Stimulated activated naive CD4-positive, alpha-beta T cell (primary cell): ENCODE measurements at places on chromosomes 4 and X.

- no peak for DNase-seq
Observed at GRCh38 chr4:69066945-69067344, 29.3 kb upstream of the UGT2B7 start.

GRCh38 chrX:142994988-142995387 is 30.7 kb upstream of the SPANXN4 start:
- no peak for DNase-seq

- DNase-seq = no peak
Observed at GRCh38 chr4:64729561-64729960, 320.3 kb upstream of the TECRL start.

GRCh38 chr4:151287409-151287808 is 10.4 kb downstream of the PRSS48 start:
- DNase-seq = no peak

DNA sequence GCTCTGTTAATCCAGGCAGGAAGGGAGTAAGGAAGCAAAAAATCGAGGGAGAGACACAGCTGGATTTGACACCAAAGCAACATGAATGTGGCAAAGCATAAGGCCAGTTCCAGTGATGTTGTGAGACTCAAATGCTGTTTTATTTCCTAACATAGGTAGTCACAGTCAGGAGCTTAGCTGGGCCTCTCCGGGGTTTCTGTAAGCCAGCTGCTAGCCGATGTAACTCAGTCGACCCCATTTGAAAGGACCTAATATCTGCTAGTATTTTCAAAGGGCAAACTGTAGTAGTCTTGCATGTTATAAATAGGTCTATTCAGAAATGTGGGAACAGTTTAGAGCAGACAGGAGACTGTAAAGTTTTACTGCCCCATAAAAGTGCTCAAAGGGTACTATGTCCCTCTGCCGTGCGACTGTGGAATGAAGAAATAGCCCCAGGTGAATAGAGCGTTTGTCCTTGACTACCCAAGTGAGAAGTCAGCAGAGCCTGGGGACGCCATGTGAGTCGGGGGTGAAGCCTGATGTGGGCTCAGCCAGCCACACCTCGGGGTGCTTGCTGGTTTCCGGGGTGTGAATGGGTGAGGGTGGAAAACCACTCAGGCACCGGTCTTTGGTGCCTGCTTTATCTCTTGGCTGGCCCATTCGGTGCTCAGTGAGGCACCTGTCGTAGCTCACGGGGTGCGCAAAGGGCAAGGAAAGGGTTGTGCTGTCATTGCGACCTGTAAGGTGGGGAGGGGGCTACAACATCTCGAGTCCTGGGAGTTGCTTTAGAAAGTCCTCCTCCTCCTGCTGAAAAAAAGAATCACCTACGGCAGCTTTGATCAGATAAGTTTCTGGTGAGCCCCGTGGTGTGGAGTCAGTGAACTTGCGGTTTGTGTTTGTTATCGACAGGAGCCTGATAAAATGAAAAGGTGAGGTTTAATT is 745 bp downstream of the TRIM2 start:
- DNase-seq = peak; percentile 41

DNA sequence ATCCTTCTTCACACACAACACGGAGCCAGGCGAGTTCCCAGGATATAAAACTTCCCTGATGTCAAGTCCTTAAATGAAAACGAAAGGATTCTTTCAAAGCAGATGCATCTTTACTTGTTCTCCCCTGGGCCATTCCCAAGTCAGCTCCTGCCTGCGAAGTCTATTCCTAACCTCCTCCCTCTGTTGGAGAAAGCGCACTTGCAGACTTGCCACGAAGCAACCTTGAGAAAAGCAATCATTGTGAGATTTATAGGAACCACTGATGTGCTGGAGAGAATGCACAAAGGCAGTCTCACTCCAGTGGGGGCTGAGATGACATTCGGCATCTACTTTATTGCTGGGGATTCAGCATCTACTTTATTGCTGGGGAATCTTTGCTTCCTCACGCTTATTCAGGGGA is 155.7 kb downstream of the NSUN7 start:
- DNase-seq = no peak

- no peak for DNase-seq
Observed at GRCh38 chr4:172830295-172830764, 338.3 kb upstream of the GALNT7 start.

- DNase-seq = no peak
Observed at GRCh38 chrX:72569786-72570185, 2.9 kb downstream of the HDAC8 start.

DNA sequence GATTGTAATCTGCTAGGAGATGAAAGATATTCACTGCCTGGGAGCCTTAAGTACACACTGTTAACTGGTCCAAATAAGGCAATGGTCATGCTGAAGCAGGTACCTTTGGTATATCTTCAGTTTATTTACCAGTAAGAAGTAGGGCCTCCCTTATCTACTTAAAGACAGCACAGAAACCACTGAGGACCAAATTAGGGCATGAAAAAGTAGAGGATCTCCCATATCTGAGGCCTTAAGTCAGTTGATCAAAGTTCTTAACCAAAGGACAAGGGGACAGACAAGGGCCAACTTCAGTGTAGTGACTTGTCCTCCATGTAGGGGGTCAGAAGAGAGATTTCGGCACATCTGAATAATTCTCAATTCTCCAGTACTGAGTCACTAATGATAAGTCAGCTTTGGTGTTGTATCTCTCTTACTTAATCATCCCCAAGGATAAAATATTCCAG is 59.1 kb downstream of the AMELX start:
- DNase-seq = no peak

GRCh38 chrX:39974270-39974669 is 123.5 kb downstream of the BCOR start:
- no peak for DNase-seq
